ENCODE measurements at places on chromosomes 16 and 17.

DNA sequence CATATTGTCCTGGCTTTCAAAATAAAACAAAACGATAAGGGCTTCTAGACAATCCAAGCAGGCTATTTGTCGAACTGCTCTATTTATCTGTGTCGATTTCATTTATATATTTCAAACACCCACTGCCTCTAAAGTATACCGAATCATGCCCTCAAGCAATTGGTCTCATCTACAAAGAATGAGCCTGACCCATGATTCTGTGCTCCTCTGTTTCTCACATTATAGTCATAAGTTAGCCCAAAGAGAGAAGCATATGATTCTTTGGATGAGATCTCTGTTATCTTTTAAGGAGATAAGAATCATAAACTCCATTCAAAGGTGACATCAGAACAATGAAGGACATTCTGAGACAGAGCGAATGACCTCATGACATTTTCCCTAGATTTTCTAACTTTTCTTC lies 191.1 kb downstream of the MAP2K6 start:
- H3K27me3 ChIP-seq = no peaks in the 10 kb centered on the region
- H3K4me1 ChIP-seq = peaks cover 39% of the 10 kb centered on the region
- H3K36me3 ChIP-seq = no peaks in the 10 kb centered on the region
- H3K27ac ChIP-seq = no peak overlapping the region
- DNase-seq = no peak

GRCh38 chr16:78493573-78493972 lies 394.1 kb downstream of the WWOX start:
- H3K4me3 ChIP-seq = no peak overlapping the region
- no peak overlapping the region for H3K27ac ChIP-seq
- H3K36me3 ChIP-seq = no peaks in the 10 kb centered on the region
- H3K27me3 ChIP-seq = no peaks in the 10 kb centered on the region
- H3K4me1 ChIP-seq = peaks cover 6% of the 10 kb centered on the region

- H3K36me3 ChIP-seq = no peaks in the 10 kb centered on the region
- H3K27ac ChIP-seq = no peak overlapping the region
- DNase-seq = no peak
- H3K27me3 ChIP-seq = no peaks in the 10 kb centered on the region
- H3K4me3 ChIP-seq = no peak overlapping the region
- no peaks in the 10 kb centered on the region for H3K4me1 ChIP-seq
Measured at GRCh38 chr16:16778332-16778731, 399.4 kb downstream of the NPIPA7 start.

- H3K27ac ChIP-seq = no peak overlapping the region
- no peak overlapping the region for H3K4me3 ChIP-seq
- no peaks in the 10 kb centered on the region for H3K36me3 ChIP-seq
- peaks cover 56% of the 10 kb centered on the region for H3K27me3 ChIP-seq
- DNase-seq = no peak
Measured at GRCh38 chr16:86287664-86288201, 222.6 kb upstream of the FOXF1 start.

- H3K4me1 ChIP-seq = peaks cover 10% of the 10 kb centered on the region
- H3K27ac ChIP-seq = peak overlapping the region; percentile 81
- no peaks in the 10 kb centered on the region for H3K36me3 ChIP-seq
- DNase-seq = no peak
- no peak overlapping the region for H3K4me3 ChIP-seq
Measured at GRCh38 chr17:335691-336090, 16.9 kb downstream of the RPH3AL start.

- no peaks in the 10 kb centered on the region for H3K4me1 ChIP-seq
- no peak overlapping the region for H3K27ac ChIP-seq
- no peak overlapping the region for H3K4me3 ChIP-seq
Measured at GRCh38 chr16:26963109-26963508, 103.6 kb upstream of the C16orf82 start.

GRCh38 chr16:35795361-35796029 lies 2336.1 kb downstream of the TP53TG3F start:
- no peaks in the 10 kb centered on the region for H3K27me3 ChIP-seq
- H3K27ac ChIP-seq = no peak overlapping the region
- H3K4me1 ChIP-seq = no peaks in the 10 kb centered on the region
- no peak overlapping the region for H3K4me3 ChIP-seq
- DNase-seq = no peak
- H3K36me3 ChIP-seq = no peaks in the 10 kb centered on the region

GRCh38 chr17:21357696-21358656 lies 18.2 kb upstream of the KCNJ12 start:
- H3K27ac ChIP-seq = peak overlapping the region; percentile 30
- H3K27me3 ChIP-seq = no peaks in the 10 kb centered on the region
- no peaks in the 10 kb centered on the region for H3K36me3 ChIP-seq
- H3K4me1 ChIP-seq = no peaks in the 10 kb centered on the region

GRCh38 chr16:68850481-68850880 lies 7.2 kb downstream of the TANGO6 start:
- peaks cover 2% of the 10 kb centered on the region for H3K36me3 ChIP-seq
- no peaks in the 10 kb centered on the region for H3K27me3 ChIP-seq
- H3K4me3 ChIP-seq = no peak overlapping the region
- H3K27ac ChIP-seq = no peak overlapping the region

GRCh38 chr16:90083139-90083538 lies 6.0 kb upstream of the PRDM7 start:
- no peak overlapping the region for H3K4me3 ChIP-seq
- no peak for DNase-seq
- no peak overlapping the region for H3K27ac ChIP-seq
- no peaks in the 10 kb centered on the region for H3K36me3 ChIP-seq
- peaks cover 11% of the 10 kb centered on the region for H3K4me1 ChIP-seq

- no peak overlapping the region for H3K4me3 ChIP-seq
- DNase-seq = no peak
- no peaks in the 10 kb centered on the region for H3K27me3 ChIP-seq
- peaks cover 28% of the 10 kb centered on the region for H3K4me1 ChIP-seq
- no peaks in the 10 kb centered on the region for H3K36me3 ChIP-seq
Measured at GRCh38 chr16:88684569-88685155, 1.6 kb downstream of the SNAI3 start.

Data from heart left ventricle (tissue), 16 donors.